RPMI7951 (cell line): ENCODE measurements at places on chromosomes 3 and 15. TPM values are rescaled to one million over a fixed set of nuclear protein-coding genes. Genes with fewer than 3 reads are reported as not detected.

The LIPH gene
- total RNA-seq = not detected in 2 replicates

The MYO5A gene
- total RNA-seq = 49.1 and 54.3 TPM in 2 replicates

The IGDCC3 gene
- total RNA-seq = not detected in 2 replicates

The EFCC1 gene
- not detected in 2 replicates for total RNA-seq

The RTP3 gene
- not detected in 2 replicates for total RNA-seq

The FOXL2NB gene
- total RNA-seq = under 0.01 TPM in 1 of 2 replicates, not detected in the other

The FETUB gene
- total RNA-seq = not detected in 2 replicates

The TRPM1 gene
- not detected in 2 replicates for total RNA-seq

The FOXP1 gene
- 28.1 and 35.9 TPM in 2 replicates for total RNA-seq

- DNase-seq = peak; percentile 73
Measured at GRCh38 chr3:100463002-100463401, 29.4 kb upstream of the TMEM45A start.

GRCh38 chr3:126431103-126431534, 36.4 kb downstream of the CFAP100 start:
- DNase-seq = no peak

- no peak for DNase-seq
Measured at GRCh38 chr3:71562938-71563337, 20.6 kb downstream of the FOXP1 start.

DNA sequence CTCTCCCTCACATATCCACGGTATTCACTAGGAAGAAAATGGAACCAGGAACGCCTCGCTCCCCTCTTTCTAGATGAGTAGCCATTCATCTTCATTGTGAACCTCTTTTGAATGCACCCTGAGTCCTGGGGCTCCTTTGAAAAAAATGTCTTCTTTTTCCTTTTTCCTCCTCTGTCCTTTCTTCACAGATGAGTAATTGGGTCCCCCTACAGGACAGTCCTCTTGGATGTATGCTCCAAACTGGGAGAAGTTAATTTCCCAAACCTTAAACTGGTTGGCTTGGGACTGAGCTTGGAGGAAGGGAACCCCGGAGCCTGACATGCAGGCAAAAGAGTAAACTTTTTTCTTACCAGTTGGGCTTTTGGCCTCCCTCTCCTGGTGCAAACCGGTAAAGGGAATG, 108.8 kb downstream of the DPH6 start:
- DNase-seq = peak; percentile 36

DNA sequence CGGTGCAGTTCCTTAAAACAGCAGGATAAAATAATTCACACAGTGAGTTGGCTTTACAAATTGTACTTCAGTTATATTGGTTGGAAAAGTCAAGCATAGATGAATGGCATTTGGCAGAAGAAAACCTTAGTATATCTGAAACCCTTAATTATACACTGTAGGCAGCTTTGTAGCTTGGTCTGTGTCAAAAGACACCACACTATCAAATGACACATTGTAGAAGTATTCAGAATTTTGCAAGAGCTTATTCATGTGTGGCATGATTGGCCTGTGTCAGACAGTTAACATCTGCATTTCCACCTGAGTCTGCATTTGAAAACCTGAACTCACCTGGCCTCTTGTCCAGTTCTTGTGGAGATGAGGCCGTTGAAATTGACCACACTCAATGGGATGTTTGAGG, 13.8 kb downstream of the TMEM266 start:
- peak; percentile 10 for DNase-seq

DNA sequence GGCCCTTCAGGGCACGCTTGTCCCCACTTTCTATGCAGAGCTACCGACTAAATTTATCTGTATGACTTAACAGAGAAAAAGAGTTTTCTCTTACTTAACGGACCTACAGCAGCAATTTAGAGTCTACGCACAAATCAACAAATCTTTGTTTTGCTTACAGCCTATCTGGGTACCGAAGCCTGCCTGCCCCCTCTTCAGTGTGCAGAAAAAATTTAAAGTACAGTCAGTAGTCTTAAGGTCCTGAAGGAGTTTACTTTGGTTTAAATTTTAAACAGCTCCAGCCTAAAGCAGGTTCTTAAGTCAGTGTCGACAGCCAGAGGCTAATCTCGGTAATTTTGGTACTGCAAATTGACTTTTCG, 570 bp downstream of the SACM1L start:
- DNase-seq = no peak

DNA sequence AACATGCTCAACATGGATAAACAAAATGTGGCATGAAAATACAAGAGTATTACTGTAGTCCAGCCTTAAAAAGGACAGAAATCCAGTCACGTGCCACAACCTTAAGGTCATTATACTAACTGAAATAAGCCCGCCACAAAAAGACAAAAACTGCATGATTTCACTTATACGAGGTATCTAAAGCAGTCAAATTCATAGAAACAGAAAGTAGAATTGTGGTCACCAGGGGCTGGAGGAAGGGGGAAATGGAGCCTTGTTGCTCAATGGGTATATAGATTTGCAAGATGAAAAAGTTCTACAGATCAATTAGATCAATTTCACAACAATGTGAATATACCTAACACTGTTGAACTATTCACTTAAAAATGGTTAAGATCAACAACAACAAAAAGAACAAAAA, 7.4 kb downstream of the GLB1 start:
- DNase-seq = no peak

- no peak for DNase-seq
Measured at GRCh38 chr3:67947808-67948508, 293.5 kb upstream of the SUCLG2 start.

GRCh38 chr15:81780966-81781365, 264.9 kb downstream of the MEX3B start:
- no peak for DNase-seq

GRCh38 chr15:45106002-45106790, 7.8 kb downstream of the DUOX2 start:
- DNase-seq = no peak

DNA sequence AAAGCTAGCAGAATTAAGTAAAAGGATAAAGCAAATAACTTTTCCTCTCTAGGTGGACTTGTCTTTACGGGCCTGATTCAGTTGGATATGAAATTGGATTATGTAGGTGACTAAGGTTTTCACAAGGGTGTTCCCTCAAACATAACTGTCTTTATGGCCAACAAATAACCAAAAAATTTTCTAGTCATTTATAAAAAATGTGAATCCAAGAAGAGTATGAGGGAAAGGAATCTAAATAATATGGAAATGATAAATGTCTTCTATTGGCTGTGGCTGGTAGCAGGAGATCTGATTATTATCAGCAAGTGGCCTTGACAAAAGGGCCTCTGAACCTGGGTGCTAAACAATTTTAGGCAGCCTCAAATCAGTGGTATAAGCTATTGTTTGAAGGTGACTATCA, 594.0 kb upstream of the UBE2E2 start:
- no peak for DNase-seq

DNA sequence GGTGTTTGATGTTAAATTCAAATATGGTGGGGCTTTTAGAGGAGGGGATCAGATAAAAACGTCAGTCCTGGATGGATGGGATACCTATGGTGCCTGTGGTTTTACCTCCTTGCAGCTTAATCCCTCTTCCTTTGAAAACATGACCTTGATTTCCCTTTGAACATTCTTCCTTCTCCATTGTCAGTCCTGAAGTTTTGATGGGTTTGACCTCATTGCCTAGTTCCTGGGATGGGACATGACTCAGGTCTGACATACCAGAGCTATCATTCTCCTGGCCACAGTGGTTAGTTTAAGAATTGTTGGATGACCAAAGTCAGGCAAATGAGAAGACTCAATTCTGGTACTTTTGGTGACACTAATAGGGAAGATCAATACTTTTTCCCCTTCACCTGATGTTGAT, 87.2 kb downstream of the PRICKLE2 start:
- DNase-seq = peak; percentile 58

- no peak for DNase-seq
Measured at GRCh38 chr15:25993506-25993905, 130.4 kb upstream of the ATP10A start.

GRCh38 chr3:99638167-99638948, at the start of gene COL8A1:
Gene COL8A1, plus strand, starts transcription at chr3:99638594. Its CDS starts 152,089 bp downstream, at chr3:99790683.
- peak; percentile 81 for DNase-seq

DNA sequence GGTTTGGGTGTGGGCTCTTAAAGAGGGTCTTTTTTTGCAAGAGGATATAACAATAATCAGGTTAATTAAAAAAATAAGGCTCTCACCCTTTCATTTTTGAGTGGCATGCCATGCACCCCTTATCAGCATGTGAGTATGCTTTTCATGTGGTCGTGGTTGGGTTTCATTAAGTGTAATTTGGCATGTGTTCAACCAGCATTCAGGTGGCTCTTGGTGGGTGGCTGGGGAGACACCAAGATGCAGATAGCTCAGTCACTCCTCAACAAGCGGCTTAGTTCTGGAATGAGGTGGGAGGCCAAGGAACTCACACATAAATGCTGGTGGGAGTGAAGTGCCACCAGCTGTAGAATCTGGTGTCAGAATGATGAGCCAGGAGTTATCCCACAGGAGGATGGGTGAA, 66.8 kb downstream of the FLNB start:
- no peak for DNase-seq

- peak; percentile 6 for DNase-seq
Measured at GRCh38 chr3:133295199-133295901, 104.5 kb upstream of the BFSP2 start.

DNA sequence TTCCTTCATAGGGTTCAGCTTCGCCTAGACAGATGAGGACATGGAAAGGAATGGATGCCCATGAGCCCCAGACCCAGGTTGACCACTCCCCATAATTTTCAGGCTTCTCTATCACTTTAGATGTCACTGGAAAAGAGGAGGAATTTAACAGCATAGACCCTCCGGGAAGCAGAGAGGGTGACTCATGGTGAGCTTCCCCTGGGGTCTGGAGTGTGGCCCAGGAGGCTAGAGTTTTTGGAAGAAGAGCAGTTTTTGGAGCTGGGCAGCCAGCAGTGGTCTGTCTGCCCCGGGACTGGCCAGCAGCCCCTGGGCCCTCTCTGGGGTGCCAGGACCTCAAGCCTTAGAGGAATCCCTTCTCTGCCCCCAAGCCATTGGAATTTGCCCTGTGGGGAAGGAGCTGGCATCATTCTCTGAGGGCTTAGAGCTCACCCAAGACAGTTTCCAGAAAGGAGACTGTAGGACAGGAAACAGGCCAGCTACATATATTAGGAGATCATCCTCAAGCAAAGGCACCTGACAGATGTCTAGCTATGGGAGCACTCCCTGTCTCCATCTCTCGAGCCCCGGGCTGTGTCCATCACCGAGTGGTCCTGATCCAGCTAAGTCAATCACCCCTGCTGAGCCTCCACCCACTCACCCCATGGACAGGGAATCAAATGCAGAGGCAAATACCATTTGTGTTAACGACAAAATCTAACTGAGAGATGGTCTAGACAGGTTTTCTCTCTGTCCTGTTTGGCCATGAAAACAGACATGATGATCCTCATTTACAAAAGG, 67.3 kb downstream of the MEGF11 start:
- DNase-seq = no peak

- DNase-seq = peak; percentile 82
Measured at GRCh38 chr3:58471025-58471887, 20.6 kb upstream of the KCTD6 start.

GRCh38 chr3:17027318-17027717, 142.6 kb downstream of the PLCL2 start:
- DNase-seq = no peak

GRCh38 chr3:133213937-133214336, 175.7 kb downstream of the TMEM108 start:
- DNase-seq = no peak

DNA sequence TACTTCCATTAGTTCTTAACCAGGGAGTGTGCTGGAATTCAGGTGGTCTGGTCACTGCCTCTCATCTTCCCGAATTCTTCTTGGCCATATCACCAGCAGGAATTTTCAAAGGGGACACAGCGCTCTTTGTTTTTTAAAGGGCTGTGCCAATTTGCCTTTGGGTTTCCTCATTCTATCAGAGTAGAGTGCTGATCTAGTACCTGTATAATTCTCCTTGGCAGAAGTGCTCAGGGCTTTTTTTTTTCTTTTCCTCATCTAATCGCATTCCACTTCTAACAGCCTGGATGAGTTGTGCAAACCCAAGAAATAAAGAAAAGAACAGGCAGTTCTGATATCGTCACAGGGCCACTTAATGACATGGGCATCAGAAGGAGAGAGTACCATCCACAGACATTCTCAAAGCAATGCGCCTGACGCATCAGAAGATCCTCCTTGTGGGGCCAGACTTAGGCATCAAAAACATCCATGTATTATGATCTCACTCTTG, 121.0 kb downstream of the ASB7 start:
- DNase-seq = peak; percentile 75

DNA sequence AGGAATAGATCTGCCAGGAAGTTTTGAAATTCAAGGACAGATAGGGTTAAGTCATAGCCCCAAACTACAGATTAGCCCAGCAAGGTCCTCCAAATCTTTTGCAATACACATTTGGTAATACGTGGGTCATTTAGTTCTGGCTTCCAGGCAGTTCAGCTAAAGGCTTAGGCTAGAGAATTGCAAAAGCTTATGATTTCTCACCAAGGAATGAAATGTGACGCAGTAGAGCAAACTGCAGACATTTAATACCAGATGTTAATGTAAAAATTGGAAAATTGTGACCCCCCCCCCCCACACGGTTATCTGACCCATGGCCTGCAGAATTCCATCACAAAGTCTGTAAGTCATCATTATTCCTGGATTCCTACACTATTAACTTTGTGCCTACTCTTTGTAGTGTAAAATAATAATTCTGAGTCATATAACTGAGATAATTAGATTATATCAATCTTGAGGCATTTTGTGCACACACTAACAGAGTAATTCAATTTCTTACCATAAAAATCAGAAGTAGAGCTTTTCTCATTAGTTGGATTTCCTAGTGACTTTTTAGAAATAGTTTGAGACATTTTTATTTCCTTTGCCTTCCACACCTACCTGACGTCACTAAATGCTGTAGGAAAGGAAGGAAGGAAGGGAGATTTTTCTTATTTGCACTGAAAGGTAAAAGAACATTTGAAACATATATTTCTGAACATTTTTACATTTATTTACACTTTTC, 235.2 kb downstream of the DTWD1 start:
- peak; percentile 64 for DNase-seq

DNA sequence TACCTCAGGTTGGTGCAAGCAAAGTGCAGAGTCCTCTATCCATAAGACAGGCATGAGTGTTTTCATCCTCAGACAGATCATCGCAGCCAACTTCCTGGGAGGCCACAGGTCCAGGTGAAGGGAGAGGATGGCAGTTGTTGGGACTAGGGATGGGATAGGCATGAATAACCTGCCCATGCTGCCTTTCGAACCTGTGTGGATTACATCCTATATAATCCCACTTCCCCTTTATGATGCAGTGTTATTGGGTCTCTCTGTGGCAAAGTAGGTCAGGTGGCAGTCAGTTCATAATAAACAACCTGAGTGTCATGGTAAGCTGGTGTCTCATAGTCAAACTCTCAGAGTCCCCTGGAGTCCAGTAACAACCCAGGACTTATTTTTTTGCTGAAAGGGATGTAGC, 40.4 kb downstream of the CCR3 start:
- no peak for DNase-seq

- DNase-seq = peak; percentile 93
Measured at GRCh38 chr15:58346361-58346760, 85.4 kb upstream of the LIPC start.

GRCh38 chr3:102144063-102144462, 290.8 kb upstream of the ZPLD1 start:
- no peak for DNase-seq

DNA sequence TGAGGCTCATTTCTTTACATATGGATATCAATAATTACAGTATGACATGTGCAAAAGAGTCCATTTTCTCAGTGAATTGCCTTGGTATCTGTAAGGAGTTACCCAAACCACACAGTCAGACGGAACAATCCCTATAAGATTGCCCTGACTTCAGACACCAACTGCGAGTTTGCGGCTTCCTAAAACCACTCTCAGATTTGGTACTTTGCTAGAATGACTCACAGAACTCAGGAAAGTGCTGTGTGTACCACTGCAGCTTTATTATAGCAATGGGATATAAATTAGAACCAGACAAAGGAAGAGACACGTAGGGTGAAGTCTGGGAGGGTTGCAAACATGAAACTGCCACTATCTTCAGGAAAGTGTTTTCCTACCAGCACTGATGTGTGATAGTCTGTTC, 45.8 kb upstream of the ATP13A3 start:
- DNase-seq = peak; percentile 86
